ENCODE measurements at places on chromosomes 2 and 18.

DNA sequence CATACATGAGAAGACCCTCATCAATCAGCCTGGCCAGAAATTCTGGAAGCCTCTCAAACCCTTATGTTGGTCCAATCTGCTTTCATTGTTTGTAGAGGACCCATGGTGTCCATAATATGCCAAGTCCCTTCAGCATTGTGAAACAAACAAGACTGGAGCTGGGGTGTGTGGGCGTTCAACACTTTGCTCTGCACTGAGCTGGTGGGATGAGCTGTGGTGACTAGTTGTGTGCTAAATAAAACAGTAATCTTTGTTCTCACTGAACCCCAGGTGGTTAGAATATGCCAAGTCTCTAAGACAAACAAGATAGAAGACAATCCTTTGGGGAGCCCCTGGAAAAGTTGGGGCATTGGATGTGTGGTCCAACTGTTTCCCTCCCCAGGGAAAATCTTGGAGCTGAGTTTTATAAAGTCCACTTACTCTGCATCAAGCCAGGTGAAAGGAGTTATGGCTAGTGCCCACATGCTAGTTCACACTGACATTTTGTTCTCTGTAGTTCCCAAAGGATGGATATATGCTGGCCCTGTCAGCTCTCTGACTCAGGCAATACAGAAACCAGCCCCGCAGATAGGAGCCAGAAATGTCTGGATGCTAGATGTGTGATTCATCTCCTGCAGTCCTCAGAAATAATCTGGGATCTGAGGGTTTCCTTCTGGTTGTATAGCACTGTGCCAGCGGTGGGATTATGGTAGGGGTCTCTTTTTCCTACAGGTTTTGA is 260.2 kb downstream of the TMX3 start:
- DNase-seq = no peak

DNA sequence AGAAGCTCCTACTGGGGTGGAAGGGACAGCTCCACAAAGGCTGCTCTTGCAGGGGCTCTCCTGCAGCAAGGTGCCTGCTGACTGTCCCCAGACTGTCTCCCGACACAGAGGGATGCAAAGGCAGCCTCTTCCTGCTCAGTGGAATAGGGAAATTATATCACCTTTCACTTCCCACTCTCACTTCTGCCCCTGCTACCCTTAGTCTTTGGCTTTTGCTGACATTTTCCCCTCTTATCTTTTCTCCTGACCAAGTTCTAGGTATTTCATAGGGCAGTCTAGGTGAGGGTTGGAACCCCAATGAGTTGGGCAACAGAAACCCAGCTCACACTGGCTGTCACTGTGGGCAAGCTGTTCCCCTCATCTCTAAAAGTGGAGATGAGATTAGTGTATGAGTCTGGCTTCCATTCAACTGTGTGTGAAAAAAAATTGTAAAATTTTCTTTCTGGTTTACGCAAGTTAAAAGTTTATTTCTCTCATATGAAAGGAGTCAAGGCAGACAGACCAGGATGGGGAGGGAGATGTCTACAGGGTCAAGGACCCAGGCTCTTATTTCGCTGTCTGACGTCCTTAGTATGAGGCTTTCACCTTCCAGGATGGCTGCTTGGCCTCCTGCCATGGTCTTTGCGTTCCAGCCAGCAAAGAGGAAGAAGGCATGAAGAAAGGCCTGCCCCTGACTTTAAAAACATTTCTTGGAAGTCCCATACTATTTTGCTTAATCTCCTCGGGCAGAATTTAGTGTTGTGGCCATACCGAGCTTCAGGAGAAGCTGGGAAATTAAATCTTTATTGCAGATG is 7.5 kb upstream of the MOCOS start:
- no peak for DNase-seq

- no peak for DNase-seq
Observed at GRCh38 chr2:70557171-70557838, 3.7 kb upstream of the TGFA start.

GRCh38 chr18:22666411-22666940 is 248.8 kb upstream of the CTAGE1 start:
- DNase-seq = no peak

DNA sequence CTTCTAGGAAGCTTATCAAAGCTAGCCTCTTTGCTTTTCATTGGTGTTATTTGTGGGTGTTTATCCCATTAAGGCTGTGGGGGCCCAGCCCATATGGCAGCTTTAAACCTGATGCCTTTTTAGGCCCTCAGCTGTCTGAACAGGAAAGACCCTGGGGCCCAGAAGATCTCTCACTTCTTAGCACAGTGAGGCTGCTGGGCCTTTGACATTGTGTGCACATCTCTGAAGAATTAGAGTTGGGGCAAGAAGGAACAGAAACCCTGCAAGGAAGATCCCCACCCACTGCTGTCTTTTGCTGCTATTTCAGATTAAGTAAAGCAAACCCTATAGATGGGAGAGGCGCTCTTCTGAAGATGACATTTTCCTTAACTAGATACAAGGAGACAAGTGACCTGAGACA is 250.0 kb downstream of the SMAD2 start:
- DNase-seq = peak; percentile 19

GRCh38 chr2:104850361-104851290 is 3.3 kb upstream of the POU3F3 start:
- DNase-seq = no peak

- no peak for DNase-seq
Observed at GRCh38 chr18:9506046-9506792, 30.9 kb downstream of the RALBP1 start.
